ENCODE measurements at places on chromosomes 3 and 15.

GRCh38 chr15:39907216-39907615 lies 12.8 kb downstream of the GPR176 start:
- no peak for DNase-seq

DNA sequence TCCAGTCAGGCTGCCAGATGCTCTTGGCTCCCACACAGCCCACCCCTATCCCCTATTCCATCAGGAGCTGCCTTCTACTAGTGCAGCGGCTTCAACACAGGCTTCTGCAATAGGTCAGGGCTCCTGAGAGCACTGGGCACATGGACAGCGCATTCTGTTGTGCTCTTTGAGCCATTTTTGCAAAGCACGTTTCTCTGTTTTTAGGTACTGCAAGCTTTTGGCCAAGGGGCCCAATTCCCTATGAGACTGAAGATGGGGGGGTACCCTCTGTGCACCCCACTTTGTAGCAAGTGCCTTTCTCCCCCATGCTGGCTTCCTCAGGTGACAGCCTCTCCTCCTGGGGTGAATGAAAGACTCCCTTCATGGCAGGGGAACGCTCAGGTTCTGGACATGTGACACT lies 31.2 kb downstream of the CHDH start:
- no peak for DNase-seq

GRCh38 chr3:126167566-126167965 lies 12.8 kb downstream of the ALDH1L1 start:
- no peak for DNase-seq

DNA sequence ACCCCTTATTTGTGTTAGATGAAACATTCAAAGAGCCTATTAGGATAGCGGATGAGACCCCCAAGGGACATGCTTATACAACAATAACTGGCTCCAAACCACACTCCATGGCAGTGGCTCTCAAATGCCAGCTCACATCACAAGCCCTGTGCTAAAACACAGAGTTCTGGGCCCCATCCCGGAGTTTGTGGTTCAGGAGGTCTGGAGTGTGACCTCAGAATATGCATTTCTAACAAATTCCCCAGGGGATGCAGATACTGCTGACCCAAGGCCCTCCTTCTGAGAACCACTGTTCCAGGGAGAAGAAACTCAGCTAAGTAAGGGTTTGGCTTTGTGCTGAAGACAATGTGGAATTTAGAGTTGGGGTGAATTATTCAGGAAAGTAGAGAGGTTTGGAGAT lies 3.6 kb downstream of the CCRL2 start:
- DNase-seq: no peak

DNA sequence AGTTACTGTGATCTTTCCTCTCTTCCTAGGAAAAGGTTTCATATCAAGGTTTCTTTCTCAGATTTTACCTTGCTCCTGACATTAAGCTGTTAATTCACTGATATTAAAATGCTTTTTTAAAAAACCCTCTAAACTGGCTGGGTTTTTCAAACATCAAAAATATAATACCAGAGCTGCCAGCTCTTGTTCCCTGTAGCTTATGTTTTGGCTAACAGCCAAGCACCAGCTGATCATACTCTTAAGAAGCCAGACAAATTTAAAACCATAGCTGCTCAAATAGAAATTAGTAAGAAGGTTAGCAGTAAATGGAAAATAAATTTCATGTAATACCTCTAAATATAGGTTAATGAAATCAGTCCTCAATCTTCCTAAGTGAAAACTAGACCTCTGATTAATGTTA lies 657.5 kb downstream of the GRM7 start:
- no peak for DNase-seq

- no peak for DNase-seq
Observed at GRCh38 chr15:97085731-97086130, 755.2 kb downstream of the NR2F2 start.
